ENCODE measurements at places on chromosomes 3 and 15.

DNA sequence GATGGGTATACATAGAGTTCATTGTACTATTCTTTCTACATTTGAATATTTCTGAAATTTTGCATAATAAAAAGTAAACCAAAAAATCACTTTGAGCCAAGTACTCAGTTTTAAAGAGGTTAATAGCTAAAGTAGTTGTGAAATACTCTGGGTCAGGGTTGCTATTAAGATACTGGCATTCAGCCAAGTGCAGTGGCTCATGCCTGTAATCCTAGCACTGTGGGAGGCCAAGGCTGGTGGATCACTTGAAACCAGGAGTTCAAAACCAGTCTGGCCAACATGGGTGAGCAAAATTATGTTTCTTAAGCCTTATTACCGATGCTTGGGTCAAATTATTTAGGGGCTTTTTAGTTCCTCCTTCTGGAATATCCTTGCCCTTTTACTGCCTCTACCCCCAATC is 122.0 kb upstream of the MELTF start:
- no peak for DNase-seq

GRCh38 chr3:183941216-183941615 is 56.5 kb upstream of the PARL start:
- DNase-seq = no peak

DNA sequence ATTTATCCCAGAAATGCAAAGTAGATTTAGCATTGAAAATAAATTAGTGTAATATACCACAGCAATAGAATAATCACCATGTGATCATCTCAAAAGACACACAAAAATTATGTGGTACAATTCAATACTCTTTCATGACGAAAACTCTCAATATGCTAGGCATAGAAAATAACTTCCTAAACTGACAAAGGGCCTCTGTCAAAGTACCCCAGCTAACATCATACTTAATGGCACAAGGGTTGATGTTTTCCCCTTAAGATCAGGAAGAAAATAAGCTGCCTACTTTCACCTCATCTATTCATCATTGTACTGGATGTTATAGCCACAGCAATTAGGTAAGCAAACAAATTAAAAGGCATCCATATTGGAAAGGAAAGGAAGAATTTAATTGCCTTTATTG is 22.7 kb upstream of the NIPA2 start:
- DNase-seq = no peak

GRCh38 chr15:58340176-58340575 is 91.6 kb upstream of the LIPC start:
- no peak for DNase-seq

DNA sequence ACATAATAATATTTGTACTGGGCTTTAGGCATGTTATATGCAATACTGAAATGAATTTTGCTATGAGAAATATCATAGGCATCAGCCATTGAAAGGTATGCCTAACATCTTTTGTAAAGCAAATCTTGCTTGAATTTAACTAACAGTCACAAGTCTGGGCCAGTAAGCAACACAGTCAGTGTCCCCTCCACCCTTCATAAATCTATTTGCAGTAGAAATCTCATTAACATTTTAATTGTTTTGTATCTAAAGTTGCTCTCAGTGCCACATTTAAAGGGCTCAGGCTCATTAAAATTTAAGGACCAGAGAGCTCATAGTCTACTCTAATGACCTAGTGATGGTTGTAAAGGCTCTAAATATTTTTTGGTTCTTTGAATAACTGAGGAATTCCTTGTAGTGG is 167.2 kb upstream of the GOLIM4 start:
- no peak for DNase-seq

- no peak for DNase-seq
Observed at GRCh38 chr15:65192016-65192415, 6.9 kb upstream of the CLPX start.

DNA sequence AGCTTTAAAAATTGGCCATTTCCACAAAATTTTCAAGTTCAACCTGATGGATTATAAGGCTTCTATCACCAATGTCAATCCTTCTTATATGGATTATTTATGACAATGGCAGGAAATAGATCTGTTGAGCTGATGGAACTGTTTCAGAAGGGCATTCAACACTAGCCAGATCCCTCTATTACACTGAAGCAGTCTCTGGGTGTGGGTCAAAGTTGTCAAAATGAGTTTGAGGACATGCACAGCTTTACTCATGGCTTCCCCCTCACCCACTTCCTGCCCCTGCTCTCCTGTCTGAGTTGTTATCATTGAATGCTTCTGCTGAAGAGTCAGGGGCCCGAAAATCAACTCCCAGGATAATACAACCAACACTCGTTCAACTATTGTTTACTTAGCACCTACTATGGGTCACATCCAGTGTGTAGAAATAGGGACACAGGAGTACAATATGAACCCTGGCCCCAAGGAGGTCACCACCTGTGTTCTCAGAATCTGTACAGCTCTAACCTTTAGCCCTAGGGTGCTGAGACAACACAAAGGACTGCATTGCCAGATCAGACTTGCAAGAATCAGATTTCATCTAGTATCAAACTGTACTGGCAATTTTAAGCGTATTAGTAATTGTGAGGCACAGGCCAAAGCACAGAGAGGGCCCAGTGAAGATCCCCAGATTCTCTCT is 41.7 kb upstream of the FAM3D start:
- no peak for DNase-seq

DNA sequence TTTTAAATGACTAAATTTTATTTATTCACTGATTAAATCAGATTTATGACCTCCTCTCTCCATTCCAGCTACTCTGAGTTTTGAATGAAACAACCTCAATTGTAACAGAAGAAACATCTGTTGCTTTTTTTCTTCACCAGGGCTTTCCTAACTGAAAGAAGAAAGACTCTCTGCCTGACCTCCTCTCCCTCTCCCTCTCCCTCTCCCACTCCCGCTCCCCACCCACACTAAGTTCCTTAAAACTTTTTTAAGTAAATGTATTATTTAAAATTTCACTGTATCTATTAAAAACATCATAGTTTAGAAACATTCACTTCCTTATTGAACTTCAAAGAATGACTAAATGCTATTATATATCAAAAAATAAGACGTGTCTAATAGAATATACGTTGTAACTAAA is 122.0 kb downstream of the TFDP2 start:
- DNase-seq = no peak

- no peak for DNase-seq
Observed at GRCh38 chr3:20225769-20226168, 39.8 kb upstream of the SGO1 start.

- DNase-seq = no peak
Observed at GRCh38 chr3:151262871-151263525, 15.3 kb downstream of the P2RY14 start.

GRCh38 chr15:39543651-39544050 is 37.2 kb upstream of the THBS1 start:
- no peak for DNase-seq

DNA sequence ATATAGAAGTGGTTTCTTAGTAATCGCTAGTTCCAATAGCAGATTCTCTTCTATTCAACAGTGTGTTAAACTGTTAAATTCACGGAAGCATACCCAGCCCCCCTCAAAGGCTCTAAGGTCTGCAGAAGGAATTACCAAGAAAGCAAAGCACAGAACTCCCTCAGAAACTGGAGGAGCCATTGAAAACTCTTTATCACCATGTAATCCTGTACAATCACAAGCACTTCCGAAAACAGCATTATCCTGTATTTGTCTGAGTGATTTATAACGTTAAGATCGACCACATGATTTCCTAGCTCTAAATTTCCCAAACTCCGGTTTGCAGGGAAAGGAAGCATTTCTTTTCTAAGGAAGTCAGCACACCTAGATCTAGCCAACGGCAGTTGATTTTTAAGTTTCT is 20.0 kb downstream of the MYO1E start:
- DNase-seq = no peak

- no peak for DNase-seq
Observed at GRCh38 chr15:96349034-96349856, 18.7 kb downstream of the NR2F2 start.
